Coronary artery (tissue), 2 donors: ENCODE measurements at places on chromosomes 6 and 20.

- DNase-seq = no peak
Measured at GRCh38 chr6:101462576-101462975, 69.1 kb downstream of the GRIK2 start.

GRCh38 chr20:10649797-10650160 is 24.0 kb downstream of the JAG1 start:
- DNase-seq = no peak

- DNase-seq = no peak
Measured at GRCh38 chr20:53495398-53496092, 98.1 kb downstream of the ZNF217 start.

- DNase-seq = peak; percentile 65
Measured at GRCh38 chr6:170073846-170074245, 217.0 kb downstream of the DLL1 start.

GRCh38 chr20:41359541-41360011 is 7.0 kb downstream of the EMILIN3 start:
- no peak for DNase-seq

- no peak for DNase-seq
Measured at GRCh38 chr20:31689141-31689540, 33.5 kb downstream of the BCL2L1 start.

GRCh38 chr6:12174878-12175277 is 115.3 kb upstream of the EDN1 start:
- no peak for DNase-seq

GRCh38 chr20:19120569-19120968 is 91.9 kb upstream of the SLC24A3 start:
- no peak for DNase-seq

- no peak for DNase-seq
Measured at GRCh38 chr20:44402391-44403193, 47.1 kb downstream of the HNF4A start.

GRCh38 chr6:24909241-24910216 is 26.2 kb downstream of the RIPOR2 start:
- no peak for DNase-seq

GRCh38 chr6:163494279-163494727 is 79.8 kb downstream of the QKI start:
- DNase-seq = no peak

DNA sequence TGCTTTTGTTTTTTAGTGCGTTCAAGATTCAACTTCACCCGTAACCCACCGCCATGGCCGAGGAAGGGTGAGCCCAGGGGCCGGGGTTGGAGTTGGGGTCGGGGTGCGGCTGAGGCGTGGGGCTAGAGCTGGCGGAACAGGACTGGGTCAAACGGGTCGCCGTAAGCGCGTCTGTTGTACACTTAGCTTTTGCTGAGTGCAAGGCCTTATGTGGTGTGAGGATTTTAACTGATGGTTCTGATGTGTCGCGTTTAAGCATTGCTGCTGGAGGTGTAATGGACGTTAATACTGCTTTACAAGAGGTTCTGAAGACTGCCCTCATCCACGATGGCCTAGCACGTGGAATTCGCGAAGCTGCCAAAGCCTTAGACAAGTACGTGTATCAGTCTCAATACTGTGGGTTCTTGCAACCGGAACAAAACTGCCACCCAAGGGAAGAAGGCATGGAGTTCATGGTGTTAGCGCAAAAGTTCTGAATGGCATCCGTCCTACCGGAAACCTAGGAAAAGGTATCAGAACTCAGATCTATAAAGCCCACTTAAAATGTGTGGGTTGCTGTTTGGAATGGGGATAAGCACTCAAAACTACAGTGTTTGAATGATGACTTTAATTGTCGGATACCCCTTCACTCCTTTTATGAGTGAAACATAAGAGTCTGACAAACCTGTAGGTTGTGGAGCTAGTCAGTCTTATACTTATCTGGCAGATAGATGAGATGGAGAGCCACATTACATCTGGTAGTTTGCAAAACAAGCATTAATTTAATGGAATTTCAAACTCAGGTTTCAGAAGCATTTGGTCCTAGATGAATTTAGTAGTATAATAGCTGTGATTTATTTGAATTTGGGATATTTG is 574 bp downstream of the RPS12 start:
- DNase-seq = no peak

DNA sequence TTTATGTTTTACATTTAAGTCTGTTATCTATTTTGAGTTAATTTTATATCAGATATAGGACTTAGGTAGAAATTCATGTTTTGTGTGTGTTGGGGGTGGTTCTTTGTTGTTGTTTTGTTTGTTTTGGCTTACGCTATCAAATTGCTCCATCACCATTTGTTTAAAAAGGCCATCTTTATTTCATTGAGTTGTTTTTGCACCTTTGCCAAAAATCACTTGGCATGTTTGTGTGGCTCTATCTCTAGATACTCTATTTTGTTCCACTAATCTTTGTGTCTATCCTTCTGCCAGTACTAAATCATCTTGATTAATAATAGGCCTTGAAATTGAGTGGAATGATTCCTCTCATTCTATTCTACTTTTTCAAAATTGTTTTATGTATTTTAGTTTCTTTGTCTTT is 7.4 kb downstream of the CYP39A1 start:
- DNase-seq = no peak

- no peak for DNase-seq
Measured at GRCh38 chr20:3161316-3162079, 1.8 kb upstream of the FASTKD5 start.

DNA sequence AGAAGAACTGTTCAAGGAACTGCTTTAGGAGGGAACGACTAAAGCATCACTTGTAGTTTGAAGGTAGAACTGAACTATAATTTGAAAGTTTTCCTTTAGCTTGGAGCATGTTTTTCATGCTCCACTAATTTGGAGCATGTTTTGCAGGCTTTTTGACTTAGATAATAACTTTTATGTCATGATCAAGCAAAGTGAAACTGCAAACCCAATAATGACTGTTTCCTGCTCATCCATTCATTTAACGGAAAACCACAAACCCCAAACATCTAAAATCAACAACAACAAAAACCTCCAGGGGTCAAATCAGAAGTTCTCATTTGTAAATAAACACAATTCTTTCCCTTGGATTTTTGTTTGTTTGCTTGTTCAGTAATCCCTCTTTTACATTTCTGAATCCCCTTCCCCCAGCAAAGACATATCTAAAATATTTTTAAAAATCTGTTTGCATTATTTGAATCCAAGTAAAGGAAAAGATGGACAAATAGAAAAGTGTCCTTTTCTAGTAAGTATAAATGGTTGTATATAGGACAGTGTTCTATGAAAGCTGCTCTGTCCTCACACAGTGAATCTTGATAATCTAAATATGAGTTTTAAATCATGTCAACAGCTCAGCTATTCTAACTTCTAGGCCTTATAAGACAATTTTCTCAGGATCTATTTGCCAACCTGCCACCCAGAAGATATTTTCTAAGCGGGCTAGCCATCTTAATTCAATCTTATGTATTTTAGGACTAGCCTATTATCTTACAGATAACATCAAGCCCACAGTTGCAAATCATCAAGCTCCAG is 2.6 kb downstream of the SIM1 start:
- no peak for DNase-seq

- DNase-seq = no peak
Measured at GRCh38 chr6:64128301-64129024, 492.9 kb downstream of the PHF3 start.

GRCh38 chr6:89886378-89887120 is 7.7 kb upstream of the GJA10 start:
- no peak for DNase-seq

GRCh38 chr6:138562691-138563090 is 63.4 kb upstream of the NHSL1 start:
- DNase-seq = no peak

- no peak for DNase-seq
Measured at GRCh38 chr6:4355241-4355640, 219.9 kb upstream of the ECI2 start.

DNA sequence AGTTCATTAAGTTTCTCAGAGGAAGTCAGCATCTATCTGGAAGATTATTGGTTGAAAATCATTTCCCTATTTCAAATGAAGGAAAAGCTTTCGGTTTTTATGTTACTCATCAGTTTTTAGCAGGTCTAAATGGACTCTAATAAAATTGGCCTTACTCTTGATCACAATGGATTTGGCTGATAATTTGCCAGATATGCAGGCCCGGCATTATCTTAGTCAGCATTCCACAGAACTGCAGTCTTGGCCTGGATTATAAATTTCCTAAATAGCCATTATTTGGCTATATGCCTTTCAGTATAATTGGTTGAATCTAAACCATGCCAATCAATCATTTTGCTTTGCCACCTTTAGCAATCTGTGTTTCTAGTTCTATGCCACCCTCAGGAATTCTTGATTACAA is 91.7 kb upstream of the KCNQ5 start:
- DNase-seq = no peak

GRCh38 chr6:33273129-33273923 is 1.5 kb downstream of the RPS18 start:
- DNase-seq = no peak

- no peak for DNase-seq
Measured at GRCh38 chr6:44935693-44936300, 392.3 kb upstream of the RUNX2 start.

- no peak for DNase-seq
Measured at GRCh38 chr6:23413327-23414050, 712.5 kb upstream of the NRSN1 start.

DNA sequence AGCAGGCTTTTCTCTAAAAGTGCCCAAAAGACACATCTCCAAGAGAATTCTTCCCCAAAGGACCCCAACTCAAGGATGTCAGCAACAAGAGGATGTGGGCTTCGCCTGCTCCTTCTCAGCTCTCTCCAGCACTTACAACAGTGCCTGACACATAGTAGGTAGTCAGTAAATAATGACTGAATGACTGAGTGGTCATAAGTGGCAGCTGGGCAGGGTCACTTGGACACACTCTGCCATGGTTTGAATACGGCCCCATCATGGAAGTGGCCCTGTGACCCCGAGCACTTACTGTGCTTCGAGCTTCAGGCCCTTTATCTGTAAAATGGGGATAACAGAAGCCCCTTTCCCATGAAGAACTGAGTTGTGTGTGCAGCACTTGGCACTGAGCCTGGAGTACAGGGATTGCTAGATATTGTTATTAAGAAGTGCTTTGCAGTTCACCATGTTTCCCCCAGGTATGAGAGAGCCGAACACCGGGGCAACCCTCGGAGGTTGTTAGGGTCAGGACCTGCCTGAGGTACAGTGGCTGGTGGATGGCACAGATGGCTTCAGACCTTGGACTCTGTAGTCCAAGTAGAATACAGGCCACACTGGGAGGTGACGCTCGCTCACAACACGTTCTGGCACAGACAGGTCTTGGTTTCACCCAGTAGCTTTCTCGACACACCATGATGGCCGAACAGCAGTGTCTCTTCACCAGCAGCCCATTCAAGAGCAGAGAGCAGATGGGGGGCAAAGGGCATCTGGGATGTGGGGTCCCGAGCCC is 56.0 kb downstream of the NOL4L start:
- no peak for DNase-seq

GRCh38 chr6:44219053-44219814 is 2.5 kb downstream of the MYMX start:
- DNase-seq = peak; percentile 92

- no peak for DNase-seq
Measured at GRCh38 chr6:6968357-6968730, 139.4 kb upstream of the RREB1 start.

- DNase-seq = no peak
Measured at GRCh38 chr6:113634352-113635163, 222.6 kb upstream of the MARCKS start.

DNA sequence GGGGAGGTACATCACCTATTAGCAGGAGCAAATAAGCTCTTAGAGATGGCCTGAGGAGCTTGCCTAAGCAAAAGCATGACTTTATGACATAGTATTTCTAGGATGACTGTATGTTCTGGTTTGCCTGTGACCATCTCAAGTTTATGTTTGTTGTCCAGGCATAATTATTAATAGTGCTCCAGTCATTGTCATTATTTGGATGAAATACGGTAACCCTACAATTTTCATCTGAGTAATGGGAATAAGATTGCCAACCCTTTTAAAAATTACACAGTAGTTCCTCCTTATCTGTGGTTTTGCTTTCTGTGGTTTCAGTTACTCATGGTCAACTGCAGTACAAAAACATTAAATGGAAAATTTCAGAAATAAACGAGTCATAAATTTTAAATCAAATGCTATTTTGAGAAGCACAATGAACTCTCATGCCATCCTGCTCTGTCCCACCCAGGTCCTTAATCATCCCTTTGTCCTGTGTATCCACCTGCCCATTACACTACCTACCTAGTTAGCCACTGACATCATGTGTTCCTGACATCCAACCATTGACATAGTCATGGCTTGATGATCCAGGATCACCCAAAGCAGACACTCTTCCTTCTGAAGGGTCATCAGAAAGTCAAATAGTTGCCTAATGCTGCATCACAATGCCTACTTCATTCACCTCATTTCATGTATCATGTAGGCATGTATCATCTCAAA is 27.0 kb upstream of the TFB1M start:
- DNase-seq = no peak

- no peak for DNase-seq
Measured at GRCh38 chr6:76876922-76877553, 586.3 kb downstream of the HTR1B start.

GRCh38 chr20:3681352-3681930 is 369 bp downstream of the ADAM33 start:
- no peak for DNase-seq

GRCh38 chr6:7121700-7122241 is 14.0 kb downstream of the RREB1 start:
- DNase-seq = no peak

GRCh38 chr6:110449541-110449895 is 26.9 kb downstream of the SLC22A16 start:
- no peak for DNase-seq

- no peak for DNase-seq
Measured at GRCh38 chr6:150631984-150632642, 32.4 kb downstream of the PLEKHG1 start.

- no peak for DNase-seq
Measured at GRCh38 chr6:46921731-46922130, at the start of gene ADGRF5. TSS of gene ADGRF5 (minus strand) at chr6:46921938. CDS start at chr6:46906762, 15,176 bp downstream.

- peak; percentile 74 for DNase-seq
Measured at GRCh38 chr6:89433252-89434149, 549 bp downstream of the ANKRD6 start.

DNA sequence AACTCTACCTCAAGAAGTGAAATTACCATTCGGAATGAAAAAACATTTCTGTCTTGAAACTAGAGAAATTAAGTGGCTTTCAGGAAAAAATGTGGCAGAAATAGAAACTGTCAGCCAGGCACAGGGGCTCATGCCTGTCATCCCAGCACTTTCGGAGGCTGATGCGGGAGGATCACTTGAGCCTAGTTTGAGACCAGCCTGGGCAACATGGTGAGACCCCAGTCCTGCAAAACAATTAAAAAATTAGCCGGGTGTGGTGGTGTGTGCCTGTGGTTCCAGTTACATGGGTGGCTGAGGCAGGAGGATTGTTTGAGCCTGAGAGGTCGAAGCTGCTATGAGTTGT is 7.1 kb upstream of the TMEM181 start:
- DNase-seq = peak; percentile 36

DNA sequence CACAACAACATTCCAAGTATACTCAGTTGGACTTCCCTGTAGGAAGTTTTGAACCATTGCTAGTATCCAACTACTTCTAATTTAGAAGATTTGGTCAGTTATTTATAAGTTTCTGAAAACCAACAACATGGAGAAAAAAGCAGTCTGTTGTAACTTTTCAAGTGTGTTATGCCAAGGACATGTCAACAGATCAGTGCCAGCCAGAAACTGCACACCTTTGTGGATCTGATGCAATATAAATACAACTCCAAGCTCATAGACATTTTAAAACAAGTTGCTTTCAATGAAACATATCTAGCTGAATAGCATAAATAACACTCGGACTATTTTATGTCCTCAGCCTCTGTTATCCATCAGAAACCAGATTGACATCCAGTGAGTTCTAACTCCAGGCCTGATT is 58.3 kb upstream of the CARMIL1 start:
- no peak for DNase-seq

GRCh38 chr6:145863988-145864616 is 49.5 kb upstream of the FBXO30 start:
- no peak for DNase-seq
